ENCODE measurements at places on chromosomes 7 and 10. TPM values are rescaled to one million over a fixed set of nuclear protein-coding genes. Genes with fewer than 3 reads are reported as not detected.

FGFBP3 gene
- total RNA-seq = 28.5 TPM

ZNF786 gene
- 17.8 TPM for total RNA-seq

MSS51 gene
- 6.9 TPM for total RNA-seq

UNCX gene
- not detected for total RNA-seq

CLDN12 gene
- total RNA-seq = 54.5 TPM

PIK3AP1 gene
- 3.1 TPM for total RNA-seq

HTR5A gene
- total RNA-seq = 0.94 TPM

FXYD4 gene
- total RNA-seq = not detected

SPDYE16 gene
- total RNA-seq = not detected
